ENCODE measurements at places on chromosomes 12 and 14. TPM values are rescaled to one million over a fixed set of nuclear protein-coding genes. Genes with fewer than 3 reads are reported as not detected.

Gene IL23A
- not detected for total RNA-seq

- H3K4me3 ChIP-seq: no peak overlapping the region
- H3K27ac ChIP-seq: no peak overlapping the region
- DNase-seq: no peak
- H3K4me1 ChIP-seq: peaks cover 47% of the 10 kb centered on the region
Observed at GRCh38 chr14:64812412-64812811, 67.3 kb downstream of the SPTB start.

- peaks cover 18% of the 10 kb centered on the region for H3K36me3 ChIP-seq
- no peak overlapping the region for H3K27ac ChIP-seq
- DNase-seq: no peak
- H3K4me3 ChIP-seq: no peak overlapping the region
Observed at GRCh38 chr12:93540466-93540865, 32.0 kb upstream of the SOCS2 start.

DNA sequence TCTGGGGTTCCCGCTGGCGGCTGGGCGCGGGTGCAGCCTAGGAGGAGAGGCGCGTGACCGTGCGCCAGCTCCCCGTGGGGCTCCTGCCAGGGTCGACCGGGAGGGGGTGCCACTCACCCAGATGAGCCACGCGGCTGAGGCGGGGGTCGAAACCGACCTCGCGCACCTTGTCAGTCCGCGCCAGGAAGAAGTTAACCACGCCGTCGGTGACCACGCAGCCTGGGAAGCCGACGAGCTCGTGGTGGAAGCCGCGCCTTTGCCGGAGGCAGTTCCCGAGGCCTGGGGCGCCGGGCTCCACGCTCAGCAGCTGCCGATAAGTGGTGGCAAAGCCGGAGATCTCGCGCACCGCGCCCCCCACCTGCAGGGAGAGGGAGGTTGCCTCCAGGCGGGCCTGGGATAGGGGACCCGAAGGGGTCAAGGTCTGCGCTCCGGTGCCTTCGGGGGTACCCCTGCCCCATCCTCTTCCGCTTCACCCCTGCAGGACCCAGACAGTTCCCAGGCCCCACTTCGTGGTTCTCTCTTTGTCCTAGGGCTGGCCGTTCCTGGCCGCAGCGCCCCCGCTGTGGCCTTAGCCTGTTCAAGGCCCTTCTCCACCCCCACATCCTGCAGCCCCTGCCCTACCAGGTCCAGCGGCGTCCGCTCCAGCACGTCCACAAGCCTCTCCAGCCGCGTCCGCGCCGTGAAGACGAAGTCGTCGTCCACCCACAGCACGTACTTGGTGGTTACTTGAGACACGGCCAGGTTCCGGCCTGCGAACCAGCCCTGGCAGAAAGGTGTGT, 5.3 kb downstream of the B4GALNT1 start:
- DNase-seq: no peak
- H3K27me3 ChIP-seq: peaks cover 91% of the 10 kb centered on the region
- H3K4me3 ChIP-seq: peak overlapping the region; percentile 27
- H3K27ac ChIP-seq: no peak overlapping the region
- H3K4me1 ChIP-seq: peaks cover 20% of the 10 kb centered on the region

DNA sequence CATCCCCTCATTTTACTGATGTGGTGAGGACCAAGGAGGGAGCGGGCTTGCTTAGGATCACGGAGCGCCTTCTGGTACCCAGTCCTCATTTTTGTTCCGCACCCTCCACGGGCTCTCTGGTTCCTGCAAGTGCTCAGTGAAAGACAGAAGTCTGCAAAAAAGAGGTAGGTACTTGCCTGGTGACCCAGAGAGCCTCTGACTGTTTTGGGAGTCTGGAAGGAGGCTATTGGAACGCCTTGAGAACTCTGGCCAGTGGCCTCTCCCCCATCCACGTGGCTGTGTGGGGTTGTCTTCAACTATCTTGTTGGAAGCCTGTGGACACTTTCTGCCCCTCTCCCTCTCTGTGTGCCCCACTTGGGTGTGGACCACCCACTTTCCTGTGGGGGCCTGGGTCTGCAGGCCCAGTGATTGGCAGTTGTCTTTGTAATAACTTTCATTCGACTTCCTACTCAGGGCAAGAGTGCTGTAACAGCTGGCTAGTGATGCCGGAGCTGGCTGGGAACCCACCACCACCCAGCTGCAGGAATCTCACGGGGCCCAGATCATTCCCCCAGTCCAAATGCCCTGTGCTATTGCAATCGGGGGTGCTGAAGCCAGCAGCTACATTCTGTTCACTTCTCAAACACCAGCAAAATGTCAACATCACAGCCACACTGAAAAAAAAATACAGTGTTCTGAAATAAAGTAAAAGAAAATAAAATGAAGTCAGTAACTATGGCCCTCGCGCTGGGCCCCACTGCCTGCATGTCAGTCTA, 122.8 kb downstream of the PRMT8 start:
- no peak overlapping the region for H3K27ac ChIP-seq
- no peak for DNase-seq
- H3K4me1 ChIP-seq: peaks cover 20% of the 10 kb centered on the region
- no peaks in the 10 kb centered on the region for H3K36me3 ChIP-seq
- no peak overlapping the region for H3K4me3 ChIP-seq

DNA sequence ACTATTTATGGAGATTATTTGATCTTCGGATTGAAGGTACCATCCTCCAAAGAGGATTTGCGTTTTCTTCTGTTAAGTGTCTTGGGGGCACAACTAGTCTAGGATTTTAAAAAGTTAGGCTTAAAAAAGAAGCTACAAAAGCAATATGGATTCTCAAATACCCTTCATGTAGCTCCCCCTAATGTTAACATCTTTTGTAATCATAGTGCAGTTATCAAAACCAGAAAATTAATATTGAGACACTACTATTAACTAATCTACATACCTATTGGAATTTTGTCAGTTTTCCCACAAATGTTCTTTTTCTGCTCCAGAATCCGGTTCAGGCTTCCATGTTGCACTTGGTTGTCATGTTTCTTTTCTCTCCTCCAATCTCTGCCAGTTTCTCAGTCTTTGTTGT, 62.5 kb downstream of the BICDL1 start:
- no peaks in the 10 kb centered on the region for H3K36me3 ChIP-seq
- no peaks in the 10 kb centered on the region for H3K4me1 ChIP-seq
- no peak overlapping the region for H3K4me3 ChIP-seq
- no peak overlapping the region for H3K27ac ChIP-seq
- DNase-seq: no peak

Measured in left ventricle myocardium inferior (tissue), 1 donor.